ENCODE measurements at places on chromosomes 13 and 19. TPM values are rescaled to one million over a fixed set of nuclear protein-coding genes. Genes with fewer than 3 reads are reported as not detected.

GRCh38 chr13:90557626-90558025 lies 789.9 kb upstream of the MIR17HG start:
- no peak for DNase-seq

DNA sequence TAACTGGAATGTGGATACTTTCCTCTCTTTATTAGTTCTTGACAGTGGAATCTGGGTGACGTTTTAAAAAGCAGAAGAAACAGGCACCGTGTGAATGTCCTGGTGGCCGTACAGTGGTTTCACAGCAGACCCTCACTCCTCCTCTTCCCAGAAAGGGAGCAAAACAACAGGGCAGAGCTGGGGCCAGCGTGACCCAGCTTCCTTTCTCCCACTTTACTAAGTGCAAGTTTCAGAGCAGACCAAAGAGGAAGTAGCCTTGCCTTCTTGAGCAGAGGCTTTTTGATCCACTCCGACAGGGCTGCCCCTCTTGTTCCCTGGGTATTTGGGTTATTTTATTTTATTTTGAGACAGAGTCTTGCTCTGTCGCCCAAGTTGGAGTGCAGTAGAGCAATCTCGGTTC lies 19.6 kb upstream of the C19orf33 start:
- DNase-seq, result no peak

GRCh38 chr13:34108410-34108809 lies 290.5 kb downstream of the RFC3 start:
- no peak for DNase-seq

DNA sequence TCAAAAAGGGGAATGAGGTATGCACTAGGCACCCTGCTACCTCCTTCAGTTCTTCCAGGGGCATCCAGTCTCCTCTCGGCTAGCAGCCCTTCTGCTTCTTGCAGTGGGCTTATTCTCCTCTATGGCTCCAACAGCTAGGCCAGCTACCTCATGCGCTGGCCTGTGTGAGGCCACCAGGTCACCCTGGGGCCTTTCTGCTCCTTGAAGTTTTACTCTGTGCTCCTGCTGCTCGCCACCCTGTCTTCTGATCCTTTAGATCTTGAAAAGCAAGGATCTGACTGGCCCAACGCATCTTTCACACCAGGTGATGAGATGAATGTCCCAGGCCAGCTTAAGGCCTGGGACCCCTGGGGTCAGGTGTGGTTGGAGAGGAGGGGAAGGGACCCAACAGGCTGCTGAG lies 66.2 kb downstream of the RUBCNL start:
- no peak for DNase-seq

The APOC4 gene
- total RNA-seq, result not detected

DNA sequence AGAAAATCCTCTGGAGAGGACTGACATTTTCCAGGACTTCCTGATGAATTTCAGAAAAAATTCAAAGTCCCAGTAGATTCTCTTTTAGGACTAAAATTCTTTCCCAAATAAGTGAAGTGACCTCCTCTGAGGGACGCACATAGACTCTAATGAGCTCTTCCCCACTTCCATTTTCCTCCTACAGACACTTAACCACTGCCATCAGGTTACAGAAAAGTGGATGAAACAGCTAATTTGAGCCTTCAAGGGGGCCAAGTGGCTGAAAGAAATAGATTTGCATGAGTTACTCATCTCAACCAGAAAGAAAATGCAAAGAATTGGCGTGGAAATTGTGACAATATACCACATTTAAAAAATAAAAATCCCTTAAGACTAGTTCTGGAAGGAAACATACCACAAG lies 185.3 kb upstream of the EDNRB start:
- DNase-seq, result no peak

The ZNF835 gene
- 0.51 TPM for total RNA-seq

The LGALS4 gene
- total RNA-seq, result not detected

DNA sequence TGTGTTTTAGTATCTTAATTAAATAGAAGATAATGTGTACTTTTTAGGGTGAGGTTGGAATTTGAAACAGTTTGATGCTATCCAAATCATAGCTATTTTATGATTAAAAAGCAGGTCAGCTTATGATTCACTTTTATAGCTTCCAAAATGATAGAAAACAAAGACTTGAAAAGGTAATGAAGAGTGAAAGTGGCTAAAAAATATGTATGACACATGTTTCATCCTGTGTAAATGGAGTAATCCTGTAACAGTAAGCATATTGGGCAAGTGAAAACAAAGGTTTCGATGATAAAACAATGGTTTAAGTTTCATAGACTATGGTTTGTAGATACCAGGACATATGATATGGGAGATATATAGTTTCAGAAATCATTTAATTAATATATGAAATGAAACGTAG lies 456.2 kb downstream of the PCDH20 start:
- no peak for DNase-seq

- no peak for DNase-seq
These were observed 685.0 kb upstream of the SGCG start for GRCh38 chr13:22495819-22496218.

- DNase-seq, result no peak
These were observed 8.3 kb upstream of the REX1BD start for GRCh38 chr19:18580311-18580710.
